ENCODE measurements at places on chromosomes 7 and 10. TPM values are rescaled to one million over a fixed set of nuclear protein-coding genes. Genes with fewer than 3 reads are reported as not detected.

DNA sequence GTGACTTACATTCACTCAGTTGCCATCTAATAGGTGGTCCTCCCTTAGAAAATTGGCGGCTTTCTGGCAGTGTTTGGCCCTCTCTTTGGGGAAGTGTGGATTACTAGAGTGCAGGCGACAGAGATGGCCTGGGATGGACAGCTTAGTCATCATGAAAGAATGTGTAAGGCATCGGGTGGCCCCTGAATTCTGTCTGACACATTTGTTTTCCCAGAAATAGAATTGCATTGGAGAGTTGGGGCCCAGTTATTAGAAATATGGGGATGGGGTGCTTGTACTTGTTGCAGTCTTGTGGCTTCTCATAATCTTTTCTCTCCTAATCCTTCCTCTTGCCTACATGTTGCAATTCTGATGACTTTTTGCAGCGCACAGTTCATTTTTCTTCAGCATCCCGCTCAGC lies 13.8 kb downstream of the TCF7L2 start:
- no peak for DNase-seq

DNA sequence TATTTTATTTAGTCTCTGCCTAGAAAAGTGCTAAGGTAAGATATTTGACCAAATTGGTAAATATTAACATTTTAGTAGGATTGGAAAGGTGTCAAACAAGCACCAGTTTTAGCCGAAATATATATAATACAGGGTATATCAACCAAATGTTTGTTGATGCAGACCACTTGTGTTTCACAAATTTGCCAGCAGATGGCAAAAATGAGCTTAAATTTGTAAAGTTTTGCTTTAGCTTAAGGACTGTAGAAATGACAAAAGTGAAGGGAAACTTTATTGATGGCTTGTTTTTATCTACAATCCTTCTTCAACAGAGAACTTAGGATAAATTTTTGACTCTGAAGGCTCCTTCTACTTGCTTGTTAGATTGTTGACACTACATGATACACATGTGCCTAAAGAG lies 4.8 kb upstream of the POLR1F start:
- no peak for DNase-seq

Gene PTPRE
- 46.0 TPM for total RNA-seq

- no peak for DNase-seq
These were observed 21.2 kb downstream of the CAV1 start for GRCh38 chr7:116546054-116546453.

Gene FAM25A
- total RNA-seq = not detected

DNA sequence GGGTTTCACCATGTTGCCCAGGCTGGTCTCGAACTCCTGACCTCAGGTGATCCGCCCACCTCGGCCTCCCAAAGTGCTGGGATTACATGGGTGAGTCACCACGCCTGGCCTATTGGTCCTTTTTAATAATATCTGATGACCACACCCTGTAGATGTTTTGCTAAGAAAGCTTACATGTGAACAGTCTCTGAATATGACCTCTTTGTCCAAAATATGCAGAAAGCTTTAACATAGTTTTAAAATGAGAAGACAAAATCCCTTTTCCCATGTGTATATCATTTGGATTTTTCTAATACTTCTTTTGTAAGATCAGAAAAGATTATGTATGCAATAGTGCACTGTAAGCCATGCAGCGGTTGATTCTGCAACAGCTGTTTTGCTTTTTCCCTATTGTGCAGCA lies 38.5 kb downstream of the MCU start:
- DNase-seq = no peak

DNA sequence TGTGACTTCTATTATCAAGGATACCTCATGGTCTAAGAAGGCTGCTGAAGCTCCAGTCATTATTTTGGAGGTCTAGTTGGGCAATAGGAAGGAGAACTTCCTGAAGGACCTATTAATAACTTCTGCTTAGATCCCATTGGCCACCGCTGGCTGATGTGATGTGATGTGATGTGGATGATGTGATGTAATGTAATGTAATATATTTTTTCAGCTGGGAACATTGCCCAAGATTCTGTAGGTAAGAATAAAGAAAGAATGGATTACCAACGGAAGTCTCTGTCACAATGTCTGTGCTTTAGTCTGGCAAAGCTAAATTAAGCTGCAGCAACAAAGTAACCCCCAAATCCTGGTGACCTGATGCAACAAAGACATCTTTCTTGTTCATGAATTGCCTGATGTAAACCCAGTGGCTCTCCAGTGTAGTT lies 233.7 kb downstream of the PTEN start:
- DNase-seq = no peak

DNA sequence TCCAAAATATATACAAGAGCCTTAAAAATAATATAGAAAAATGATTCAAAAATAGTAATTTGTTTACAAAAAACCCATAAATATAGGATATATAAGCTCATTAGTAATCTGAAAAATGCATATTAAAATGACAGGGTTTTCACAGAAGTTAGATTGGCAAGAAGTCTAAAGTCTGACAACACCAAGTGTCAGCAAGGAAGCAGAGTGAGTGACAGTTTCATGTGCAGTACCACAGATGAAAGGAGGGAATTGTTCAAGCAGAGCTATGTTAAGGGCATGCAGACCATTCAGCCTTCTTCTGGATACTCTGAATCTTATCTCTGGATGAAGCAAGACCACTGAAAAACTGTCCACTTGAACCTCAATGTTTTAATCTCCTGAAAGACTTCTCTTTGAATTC lies 55.9 kb downstream of the ZNF248 start:
- DNase-seq = no peak

Gene MAGI2
- 17.9 TPM for total RNA-seq

Gene ZNF25
- 23.2 TPM for total RNA-seq

Gene SEMA3D
- 30.8 TPM for total RNA-seq

DNA sequence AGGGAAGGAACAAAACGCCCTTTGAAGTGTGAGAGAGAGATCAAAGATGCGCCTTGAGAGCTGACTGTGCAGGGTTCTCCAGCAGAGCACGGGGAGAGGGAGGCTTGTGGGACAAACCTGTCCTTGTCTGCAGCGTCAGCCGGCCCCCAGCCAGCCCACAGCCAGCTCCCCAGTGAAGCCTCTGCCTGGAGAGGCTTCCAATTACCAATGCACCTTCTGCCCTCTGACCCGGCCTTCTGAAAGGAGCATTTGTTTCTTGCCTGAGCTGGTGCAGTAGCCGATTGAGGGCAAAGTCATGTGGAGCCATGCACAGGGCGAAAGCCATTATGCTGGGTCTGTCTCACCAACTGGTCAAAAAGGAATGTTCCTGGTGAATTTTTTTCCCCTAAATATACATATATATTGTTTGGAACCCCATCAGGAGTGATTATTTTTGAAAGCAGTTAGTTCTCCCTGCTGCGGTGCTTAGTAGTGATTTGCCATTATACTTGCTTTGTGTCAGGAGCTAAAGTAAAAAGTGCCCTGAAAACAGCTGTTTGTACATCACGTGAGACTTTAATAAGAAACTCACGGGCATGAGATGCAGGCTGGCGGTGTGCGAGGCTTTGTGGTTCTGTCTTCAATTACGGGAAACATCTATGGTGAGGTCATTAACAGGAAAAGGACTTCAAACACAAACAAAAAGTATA lies 268.6 kb downstream of the KLF6 start:
- no peak for DNase-seq

Gene RAMP3
- 43.0 TPM for total RNA-seq

Gene PPP1R9A
- total RNA-seq = 12.0 TPM

Gene GALNT17
- total RNA-seq = 5.8 TPM

GRCh38 chr7:54345746-54346145 lies 196.4 kb upstream of the VSTM2A start:
- DNase-seq = no peak

DNA sequence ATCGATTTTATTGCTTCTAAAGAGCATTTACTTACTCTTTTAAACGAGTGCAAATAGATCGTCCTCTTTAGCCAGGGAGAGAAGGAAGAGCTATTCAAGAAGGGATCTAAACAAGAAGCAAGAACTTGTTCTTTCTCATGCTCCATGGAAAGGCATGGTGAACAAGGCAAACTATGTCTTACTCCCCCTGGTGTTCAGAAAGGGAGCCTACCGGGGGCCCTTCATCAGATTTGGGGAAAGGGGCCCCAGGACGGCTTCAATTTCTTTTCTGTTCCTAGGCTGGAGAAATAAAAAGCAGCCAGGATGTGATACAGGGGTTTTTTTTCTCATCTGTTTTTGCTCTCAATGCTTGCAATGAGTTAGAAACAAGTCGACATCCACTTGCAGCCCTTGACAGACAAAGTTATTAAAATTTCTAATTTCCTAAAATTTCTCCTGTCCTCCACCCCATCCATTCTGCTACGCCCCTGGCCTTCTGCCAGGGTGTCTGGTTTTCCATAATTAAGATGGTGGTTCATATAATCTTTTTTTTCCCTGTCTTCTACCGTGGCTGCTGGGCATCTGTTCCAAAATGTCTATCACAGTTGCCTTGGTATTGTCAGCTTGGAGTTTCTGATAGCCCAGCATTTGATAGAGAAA lies 214.4 kb downstream of the CREB5 start:
- no peak for DNase-seq

Measured in aorta (tissue), 5 donors.